Stimulated activated CD8-positive, alpha-beta memory T cell treated with anti-CD3 and anti-CD28 coated beads, Interleukin-4, amount 100 ng/mL, for 1 hour (primary cell): ENCODE measurements at places on chromosomes 11 and 22.

- no peak for DNase-seq
These were observed 13.1 kb downstream of the MLC1 start for GRCh38 chr22:50072167-50072555.

DNA sequence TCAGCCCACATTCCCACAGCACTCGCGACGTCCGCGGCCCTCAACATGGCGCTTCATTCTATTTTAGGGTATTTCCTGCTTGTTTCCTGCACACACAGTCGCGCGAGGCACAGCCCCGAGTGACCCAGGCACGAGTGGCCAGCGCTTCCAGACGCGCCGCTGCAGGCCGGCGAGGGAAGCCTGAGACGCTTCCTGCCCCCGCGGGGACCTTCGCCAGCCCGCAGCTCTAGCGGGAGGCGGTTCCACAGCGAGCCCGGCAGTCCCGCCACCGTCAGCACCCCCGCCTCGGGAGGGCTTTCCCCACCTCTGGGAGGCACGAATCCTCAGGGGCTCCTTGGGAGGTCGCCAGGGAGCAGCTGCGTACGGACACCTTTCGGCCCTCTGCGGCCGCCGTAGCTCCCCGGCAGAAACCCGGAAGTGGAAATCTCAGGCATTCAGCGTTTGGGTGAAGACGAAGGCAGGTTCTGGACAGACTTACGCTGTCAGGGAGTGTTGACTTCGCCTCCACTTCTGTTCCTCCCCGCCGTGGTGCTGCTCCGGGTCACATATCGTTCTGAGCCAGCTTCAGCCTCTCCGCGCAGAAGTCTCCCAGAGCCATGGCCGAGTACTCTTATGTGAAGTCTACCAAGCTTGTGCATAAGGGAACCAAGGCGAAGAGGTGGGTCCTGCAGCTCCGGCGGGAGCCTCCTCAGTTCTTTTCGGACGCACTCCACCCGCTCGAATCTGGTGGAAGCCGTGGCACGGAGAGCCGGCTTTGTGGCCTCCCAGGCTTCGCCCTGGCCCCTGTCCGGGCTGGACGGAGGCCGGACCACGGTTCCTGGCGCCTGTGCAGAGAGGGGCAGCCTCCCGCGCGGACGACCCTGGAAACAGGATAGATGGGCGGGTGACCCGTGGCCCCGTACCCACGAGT is 2925.9 kb upstream of the OR11H1 start:
- no peak for DNase-seq

GRCh38 chr11:63997104-63997700 is 11.0 kb downstream of the OTUB1 start:
- DNase-seq = no peak

- no peak for DNase-seq
These were observed 30.8 kb downstream of the RSPH14 start for GRCh38 chr22:23110922-23111527.

DNA sequence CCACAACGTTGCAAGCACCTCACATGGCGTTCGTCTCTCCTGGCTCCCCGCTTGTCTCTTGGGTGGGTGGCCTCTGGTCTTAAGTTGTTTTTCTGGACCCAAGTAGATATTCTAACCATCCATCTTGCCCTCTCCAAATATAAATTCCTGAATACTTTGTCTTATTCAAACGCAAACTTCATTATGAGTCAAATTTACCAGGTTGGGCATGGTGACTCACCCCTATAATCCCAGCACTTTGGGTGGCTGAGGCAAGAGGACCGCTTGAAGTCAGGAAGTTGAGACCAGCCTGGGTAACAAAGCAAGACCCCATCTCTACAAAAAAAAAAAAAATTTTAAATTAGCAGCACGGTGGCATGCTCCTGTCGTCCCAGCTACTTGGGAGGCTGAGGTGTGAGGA is 5.1 kb upstream of the IGSF9B start:
- DNase-seq = no peak
